GM23248 (cell line): ENCODE measurements at places on chromosomes 6 and 20. TPM values are rescaled to one million over a fixed set of nuclear protein-coding genes. Genes with fewer than 3 reads are reported as not detected.

Gene DEFB127
- not detected in 2 replicates for total RNA-seq

Gene TUBB2B
- 8.5 and 10.4 TPM in 2 replicates for total RNA-seq

Gene OTOR
- total RNA-seq, result not detected in 2 replicates

Gene ULBP1
- total RNA-seq, result 5.8 and 6.1 TPM in 2 replicates

Gene HAO1
- total RNA-seq, result not detected in 2 replicates

Gene C6orf15
- total RNA-seq, result not detected in 2 replicates

Gene SLC22A23
- total RNA-seq, result 7.3 and 9.5 TPM in 2 replicates

Gene CLDN20
- not detected in 2 replicates for total RNA-seq

Gene OOEP
- total RNA-seq, result not detected in 2 replicates

Gene AURKA
- 69.8 and 70.8 TPM in 2 replicates for total RNA-seq

Gene SIRPB1
- total RNA-seq, result 0.38 and 0.54 TPM in 2 replicates

Gene XKR7
- total RNA-seq, result not detected in 2 replicates

Gene COL12A1
- 1,033 and 1,064 TPM in 2 replicates for total RNA-seq

Gene UBE3D
- 2.1 and 7.1 TPM in 2 replicates for total RNA-seq

Gene KCNK5
- total RNA-seq, result not detected in 2 replicates

Gene GNRH2
- total RNA-seq, result not detected in 2 replicates

Gene BPI
- not detected in 2 replicates for total RNA-seq

Gene PAK5
- total RNA-seq, result not detected in 2 replicates

Gene PKHD1
- not detected in 2 replicates for total RNA-seq

Gene TPD52L1
- total RNA-seq, result 5.1 and 5.7 TPM in 2 replicates

Gene MAS1
- not detected in 2 replicates for total RNA-seq

Gene KCNB1
- 0.11 TPM in 1 of 2 replicates, not detected in the other for total RNA-seq

Gene CST2
- total RNA-seq, result 0.63 and 5.6 TPM in 2 replicates

Gene ATP6V1G2
- 0.89 and 1.8 TPM in 2 replicates for total RNA-seq

Gene TCF21
- 2.4 and 4.1 TPM in 2 replicates for total RNA-seq

Gene CYP39A1
- total RNA-seq, result 0.38 TPM in 1 of 2 replicates, not detected in the other

Gene SH3BGRL2
- 0.89 and 2.2 TPM in 2 replicates for total RNA-seq
